ENCODE measurements at places on chromosomes 11 and 22.
A peak's percentile ranks its signal among the peaks of the same experiment; 100 is the strongest.

DNA sequence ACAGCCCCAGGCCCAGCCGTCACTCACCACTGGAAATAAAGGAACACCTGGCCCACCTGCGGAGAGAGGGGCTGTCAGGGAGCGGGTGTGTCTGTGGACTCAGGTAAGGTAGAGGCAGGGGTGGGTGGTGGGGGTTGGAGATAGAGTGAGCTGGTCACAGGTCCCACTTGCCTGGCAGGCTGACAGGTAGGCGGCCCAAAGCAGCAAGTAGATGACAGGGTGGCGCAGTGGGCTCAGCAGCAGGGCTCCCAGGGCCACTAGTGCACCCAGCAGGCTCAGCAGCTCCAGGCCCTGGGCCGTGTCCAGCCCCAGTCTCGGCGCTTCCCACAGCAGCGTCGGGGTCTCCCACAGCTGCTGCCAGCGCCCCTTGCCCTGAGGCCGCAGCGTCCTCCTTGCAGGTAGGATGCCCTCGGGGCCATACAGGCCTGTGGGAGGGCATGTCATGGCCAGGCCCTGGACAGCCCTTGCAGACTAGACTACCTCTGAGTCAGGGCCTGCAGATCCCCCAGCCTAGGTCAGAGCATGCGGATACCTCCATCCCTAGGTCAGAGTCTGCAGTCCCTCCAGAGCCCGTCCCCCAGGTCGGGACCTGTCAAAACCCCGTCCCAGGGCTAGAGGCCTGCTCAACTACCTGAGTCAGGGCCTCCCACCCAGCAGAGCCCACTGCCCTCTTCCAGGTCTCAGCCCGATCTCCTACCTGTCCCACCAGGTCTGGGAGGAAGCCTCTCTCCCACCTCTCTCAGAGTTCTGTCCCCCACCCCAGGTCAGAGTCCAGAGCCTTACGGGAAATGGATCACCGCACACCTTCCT is 686 bp downstream of the LMF2 start:
- no peak for DNase-seq

DNA sequence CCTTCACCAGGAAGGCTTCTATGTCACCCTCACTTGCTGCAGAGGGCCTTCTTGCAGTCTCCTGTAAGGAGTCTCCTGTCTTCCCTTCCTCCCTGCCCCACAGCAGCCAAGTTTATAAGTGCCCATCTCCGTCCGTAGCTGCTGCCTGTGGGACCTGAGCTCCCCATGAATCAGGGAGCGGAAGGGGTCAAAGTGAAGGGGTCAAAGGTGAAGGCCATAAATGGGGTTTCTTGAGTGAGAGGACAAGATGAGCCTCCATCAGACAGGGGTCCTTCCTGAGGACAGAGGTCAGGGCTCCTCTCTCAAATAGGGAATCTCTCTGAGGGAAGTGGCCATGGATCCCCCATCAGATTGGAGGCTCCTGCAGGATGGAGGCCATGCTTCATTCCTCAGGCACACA is 44.4 kb downstream of the ARRB1 start:
- DNase-seq = no peak

DNA sequence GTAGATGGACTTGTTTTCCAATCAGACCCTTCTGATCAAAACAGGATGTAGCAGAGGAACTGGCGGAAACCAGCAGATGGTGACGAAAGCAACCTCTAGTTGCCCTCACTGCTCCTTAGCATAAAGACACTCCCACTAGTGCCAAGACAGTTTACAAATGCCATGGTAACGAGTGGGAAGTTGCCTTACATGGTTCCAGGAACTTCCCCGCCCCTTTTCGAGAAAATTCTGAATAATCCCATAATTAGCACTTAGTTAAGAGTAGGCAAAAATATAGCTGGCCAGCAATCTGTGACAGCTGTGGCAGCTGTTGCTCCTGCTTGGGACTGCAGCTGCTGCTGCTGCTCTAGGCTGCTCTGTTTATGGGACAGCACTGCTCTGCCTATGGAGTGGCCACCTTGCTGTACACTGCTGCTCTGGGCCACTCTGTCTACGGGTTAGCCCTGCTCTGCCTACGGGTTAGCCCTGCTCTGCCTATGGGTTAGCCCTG is 33.4 kb upstream of the SORL1 start:
- DNase-seq = no peak

- DNase-seq = no peak
Measured at GRCh38 chr11:96827164-96827563, 437.4 kb downstream of the JRKL start.

DNA sequence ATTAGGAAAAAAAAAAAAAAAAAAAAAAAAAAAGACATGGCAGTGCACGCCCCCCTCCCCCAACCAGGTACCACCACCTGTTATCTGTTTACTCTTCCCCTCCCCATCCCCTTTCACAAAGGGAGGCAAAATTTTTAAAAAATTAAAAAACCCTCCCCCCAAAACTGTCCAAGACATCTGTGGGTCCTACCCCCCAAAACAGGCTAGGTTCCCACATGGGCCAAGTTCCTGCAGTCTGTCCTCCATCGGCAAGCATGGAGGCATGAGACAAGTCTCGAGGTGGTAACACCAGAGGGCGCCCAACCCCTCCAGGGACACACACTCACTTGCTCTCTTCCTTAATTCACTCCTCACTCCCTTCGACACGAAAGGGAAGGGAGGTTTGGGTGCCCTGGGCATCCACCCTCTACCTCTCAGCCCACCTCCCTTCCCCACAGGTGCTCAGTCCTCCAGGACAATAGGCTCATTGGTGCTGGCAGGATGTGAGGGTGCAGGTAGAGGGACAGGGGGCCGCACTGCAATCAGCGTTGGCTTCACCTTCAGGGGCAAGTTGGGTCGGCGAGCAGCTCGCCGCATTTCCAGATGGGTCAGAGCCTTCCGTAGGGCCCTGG is 2.2 kb upstream of the TUT1 start:
- DNase-seq = peak; percentile 68

- peak; percentile 5 for DNase-seq
Measured at GRCh38 chr11:58958500-58958899, 19.2 kb downstream of the GLYATL1 start.

DNA sequence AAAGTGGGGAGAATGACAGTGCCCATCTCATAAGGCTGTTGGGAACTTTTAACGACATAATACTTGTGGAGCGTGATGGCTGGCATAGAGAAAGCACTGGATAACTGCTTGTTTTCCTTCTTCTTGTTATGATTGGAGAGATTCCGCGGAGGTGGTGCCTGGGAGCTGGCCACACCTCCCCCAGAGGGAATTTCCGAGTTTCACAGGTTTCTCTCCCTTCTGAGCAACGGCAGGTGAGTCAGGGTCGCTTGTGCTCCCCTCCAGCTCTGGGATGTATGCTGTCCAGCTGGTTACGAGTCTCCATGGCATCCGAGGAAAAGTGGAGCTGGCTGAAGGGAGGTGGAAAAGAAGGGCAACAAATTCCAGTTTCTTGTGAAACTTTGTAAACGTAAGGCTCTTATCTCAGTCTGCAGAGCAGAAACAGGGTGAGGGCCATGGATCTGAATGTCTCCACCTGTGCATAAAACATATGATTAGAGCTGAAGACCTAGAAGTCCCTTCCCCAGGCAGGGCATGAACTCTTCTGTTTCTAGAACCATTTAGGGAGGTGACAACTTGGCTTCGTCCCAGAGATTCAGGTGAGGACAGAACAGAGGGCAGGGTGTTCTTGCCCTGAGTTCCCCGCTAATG is 10.0 kb upstream of the PLET1 start:
- DNase-seq = no peak

DNA sequence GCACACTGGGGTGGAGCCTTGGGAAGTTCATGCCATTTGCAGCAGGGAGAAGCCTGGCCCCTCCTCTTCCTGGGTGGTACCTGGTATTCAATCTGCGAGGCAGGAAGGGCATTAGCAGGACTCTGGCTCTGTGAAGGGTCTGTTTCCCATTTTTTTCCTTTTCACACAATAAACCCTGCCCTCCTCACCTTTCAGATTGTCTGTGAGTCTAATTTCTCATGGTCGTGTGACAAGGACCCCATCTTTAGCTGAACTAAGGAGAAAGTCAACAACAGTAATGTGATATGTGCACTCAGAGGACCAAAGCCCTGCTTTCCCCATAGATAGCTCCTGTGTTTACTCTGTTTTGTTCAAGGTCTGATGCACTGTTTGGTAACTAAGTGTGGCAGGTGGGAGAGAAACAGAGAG is 26.6 kb upstream of the CASP4 start:
- DNase-seq = no peak

- no peak for DNase-seq
Measured at GRCh38 chr11:123562829-123563228, 91.6 kb downstream of the SCN3B start.

- DNase-seq = no peak
Measured at GRCh38 chr22:43438666-43439347, 27.0 kb downstream of the MPPED1 start.

- no peak for DNase-seq
Measured at GRCh38 chr11:102476812-102477211, 24.2 kb upstream of the TMEM123 start.

GRCh38 chr22:27636716-27637508 is 164.6 kb downstream of the MN1 start:
- DNase-seq = no peak

DNA sequence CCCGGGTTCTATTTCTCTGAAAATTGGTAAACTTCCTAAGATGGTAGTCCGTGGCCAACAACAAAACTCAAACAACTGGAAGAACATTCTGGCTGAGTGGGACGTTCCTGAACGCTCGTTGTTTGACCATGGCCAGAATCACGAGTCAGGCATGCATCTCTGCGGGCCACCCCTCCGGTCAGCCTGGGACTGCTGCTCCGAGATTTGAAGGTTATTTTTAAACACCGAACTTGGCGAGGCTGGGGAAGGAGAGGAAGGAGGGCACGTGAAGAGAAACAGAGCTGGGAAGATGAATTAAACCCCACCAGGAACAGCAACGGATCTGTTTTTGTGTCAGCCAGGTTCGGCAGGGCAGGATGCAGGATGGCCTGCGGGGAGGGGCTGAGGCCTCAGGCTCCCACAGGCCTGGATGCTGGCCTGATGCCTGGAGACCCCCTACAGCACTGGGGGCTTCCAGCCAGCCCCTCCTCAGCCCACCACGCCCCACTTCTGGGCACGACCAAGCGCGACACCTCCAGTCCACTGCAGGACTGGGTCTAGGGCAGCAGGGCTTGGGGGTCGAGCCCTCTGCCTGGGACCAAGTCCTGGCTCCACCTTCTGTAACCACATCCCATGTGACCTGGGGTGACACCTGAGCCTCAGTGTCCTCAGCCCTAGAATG is 5.1 kb downstream of the SHISAL1 start:
- no peak for DNase-seq

DNA sequence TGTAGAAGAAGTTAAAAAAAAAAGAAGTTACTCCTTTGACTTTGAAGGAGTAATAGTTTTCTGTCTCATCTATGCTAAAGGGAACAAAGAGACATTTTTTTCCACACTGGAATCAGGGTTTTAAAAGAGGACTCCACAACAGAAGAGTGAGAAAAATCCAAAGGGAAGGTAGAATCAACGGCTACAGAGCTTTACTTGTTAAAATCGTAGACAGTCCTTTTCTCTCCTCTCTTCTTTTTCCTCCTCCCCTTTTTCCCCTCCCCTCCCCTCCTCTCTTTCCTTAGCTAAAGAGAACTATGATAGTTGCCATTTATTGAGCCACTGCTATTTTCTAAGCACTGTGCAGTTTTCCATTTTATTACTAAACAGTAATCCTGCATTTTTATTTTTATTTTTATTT is 29.2 kb downstream of the DDIAS start:
- no peak for DNase-seq

GRCh38 chr11:132093536-132094259 is 723.3 kb downstream of the NTM start:
- DNase-seq = no peak

- DNase-seq = no peak
Measured at GRCh38 chr11:66659763-66660162, 17.9 kb downstream of the RBM4B start.

DNA sequence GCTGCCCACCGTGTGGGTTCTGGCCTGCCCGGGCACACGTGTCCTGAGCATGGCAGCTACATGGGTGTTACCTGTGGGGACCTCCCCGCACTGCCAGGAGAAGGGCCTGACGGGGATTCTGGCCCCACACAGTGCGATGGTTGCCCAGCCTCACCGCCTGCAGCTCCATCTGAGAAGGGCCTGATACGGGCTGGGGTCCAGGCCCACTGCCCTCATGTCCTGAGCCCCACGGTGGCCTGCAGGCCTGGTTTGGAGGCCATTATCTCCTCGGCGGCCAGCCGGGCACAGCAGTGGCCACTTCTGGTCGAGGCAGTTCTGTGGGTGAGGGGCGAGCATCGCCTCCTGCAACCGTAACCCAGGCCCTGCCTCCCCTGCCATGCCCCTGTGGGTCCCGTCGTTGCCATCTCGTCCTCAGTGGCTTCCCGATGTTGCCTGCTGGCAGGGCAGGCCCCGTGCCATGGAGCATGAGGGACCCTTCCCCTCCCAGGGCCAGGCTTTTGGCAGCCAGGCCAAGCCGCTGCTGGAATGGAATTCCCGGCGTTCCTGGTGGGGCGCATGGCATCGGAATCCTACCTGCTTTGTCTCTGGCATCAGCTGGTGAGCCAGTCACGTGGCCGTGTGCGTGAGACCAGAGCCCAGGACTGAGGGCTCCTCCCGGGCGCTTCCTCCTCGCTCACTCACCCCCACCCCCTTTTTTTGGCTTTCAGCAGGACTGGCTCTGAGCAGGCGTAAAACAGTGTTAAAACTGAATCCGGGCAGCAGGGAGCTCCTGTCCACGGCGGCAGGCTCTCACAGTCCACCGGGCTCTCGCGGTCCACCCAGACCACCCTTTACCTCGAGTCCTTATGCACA is 71.9 kb upstream of the PPARA start:
- DNase-seq = no peak

DNA sequence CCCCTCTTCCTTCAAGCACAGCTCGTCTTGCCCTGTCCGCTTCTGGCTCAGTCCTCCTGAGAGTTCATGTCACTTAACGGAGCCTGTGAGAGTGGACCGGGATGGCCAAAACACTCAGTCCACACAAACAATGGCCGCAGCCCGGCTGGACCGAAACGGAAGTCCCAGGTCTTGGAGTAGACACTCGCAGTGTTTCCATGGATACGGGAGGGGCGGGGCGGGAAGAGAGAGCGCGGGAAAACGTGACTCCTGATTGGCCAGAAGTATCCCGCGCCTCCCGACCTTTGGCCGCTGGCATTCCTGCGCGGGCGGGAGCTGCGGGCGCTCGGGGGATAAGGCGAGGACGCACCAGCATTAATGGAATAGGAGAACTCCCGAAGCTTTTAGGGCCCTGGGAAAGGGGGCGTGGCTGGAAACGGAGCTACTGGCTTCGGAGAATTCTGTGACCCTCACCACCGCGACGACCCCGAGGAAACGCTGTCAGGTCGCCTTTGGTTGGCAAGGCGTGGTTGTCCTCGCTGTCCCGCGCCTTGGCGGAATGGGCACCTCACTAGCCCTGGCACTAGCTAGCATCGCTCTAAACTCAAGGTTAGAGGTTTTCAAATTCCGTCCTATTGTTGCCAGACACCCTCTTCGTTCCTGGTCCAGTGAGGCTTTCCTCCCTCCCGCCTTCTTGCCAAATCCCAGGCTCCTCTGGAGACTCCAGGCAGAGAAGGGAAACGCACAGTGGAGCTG is at the start of the genes NLRP14 and ZNF214:
TSS of gene NLRP14 (plus strand) at position 297 of the 735 bp plus-strand sequence. CDS start 18,108 bp downstream, outside the sequence.
TSS of gene ZNF214 (minus strand) at position 164 of the 735 bp plus-strand sequence. CDS start 17,511 bp downstream, outside the sequence.
- no peak for DNase-seq

GRCh38 chr11:85902353-85902752 is 47.2 kb downstream of the CCDC83 start:
- no peak for DNase-seq

- no peak for DNase-seq
Measured at GRCh38 chr11:134409552-134410429, 2.3 kb downstream of the B3GAT1 start.
